Lung microvascular endothelial cell (primary cell): ENCODE measurements at places on chromosomes 7 and 10.

DNA sequence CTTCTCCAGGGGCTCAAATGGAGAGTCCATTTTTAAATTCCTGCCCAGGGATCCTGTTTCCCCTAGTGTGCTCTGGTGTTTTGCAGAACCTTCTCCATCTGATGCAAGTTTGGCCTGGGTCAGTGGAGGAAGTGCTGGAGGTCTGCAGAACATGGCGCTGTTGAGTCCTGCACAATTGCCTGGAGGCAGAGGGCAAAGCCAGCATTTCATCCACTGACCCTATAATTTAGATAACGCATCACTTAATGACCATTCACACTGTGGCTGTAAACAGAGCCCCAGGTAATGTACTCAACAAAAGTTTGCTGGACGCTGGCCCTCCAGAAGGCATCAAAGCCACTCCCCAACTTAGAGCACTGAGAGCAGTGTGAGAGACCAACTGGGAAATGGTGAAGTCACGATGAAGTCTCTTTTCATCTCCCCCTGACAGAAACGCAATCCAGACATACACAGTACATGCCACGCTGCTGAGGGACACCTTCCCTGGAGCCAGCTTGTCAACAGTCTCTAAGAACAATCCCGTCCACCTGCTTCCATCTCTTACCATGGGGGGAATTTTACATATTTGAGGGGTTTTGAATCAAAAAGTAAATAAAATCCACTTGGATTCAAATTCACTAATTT is 13.4 kb downstream of the C10orf71 start:
- DNase-seq = no peak

DNA sequence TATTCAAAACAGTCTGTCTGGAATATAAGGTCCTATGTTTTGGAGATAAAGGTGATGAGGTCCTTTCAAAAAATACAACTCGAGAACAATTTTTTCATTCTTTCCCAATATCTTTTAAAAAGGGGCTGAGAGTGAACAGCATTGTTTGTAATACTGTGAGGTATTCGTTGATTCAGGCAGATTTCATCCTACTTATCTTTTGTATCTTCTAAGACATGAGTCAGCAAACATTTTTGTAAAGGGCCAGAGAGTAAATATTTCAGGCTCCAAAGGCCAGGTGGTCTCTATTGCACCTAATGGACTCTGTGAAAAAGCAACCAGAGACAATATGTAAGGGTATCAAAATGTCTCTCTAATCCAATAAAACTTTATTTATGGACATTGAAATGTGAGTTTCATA is 8.1 kb upstream of the ANK3 start:
- DNase-seq = no peak

GRCh38 chr10:96299383-96299782 is 4.9 kb upstream of the DNTT start:
- DNase-seq = no peak

- DNase-seq = no peak
These were observed 120.6 kb downstream of the LRRC18 start for GRCh38 chr10:48818861-48819520.

- DNase-seq = no peak
These were observed 35.2 kb upstream of the MXI1 start for GRCh38 chr10:110172155-110172554.
